Activated CD8-positive, alpha-beta T cell treated with anti-CD3 and anti-CD28 coated beads for 36 hours (primary cell): ENCODE measurements at places on chromosomes 5 and 9.

DNA sequence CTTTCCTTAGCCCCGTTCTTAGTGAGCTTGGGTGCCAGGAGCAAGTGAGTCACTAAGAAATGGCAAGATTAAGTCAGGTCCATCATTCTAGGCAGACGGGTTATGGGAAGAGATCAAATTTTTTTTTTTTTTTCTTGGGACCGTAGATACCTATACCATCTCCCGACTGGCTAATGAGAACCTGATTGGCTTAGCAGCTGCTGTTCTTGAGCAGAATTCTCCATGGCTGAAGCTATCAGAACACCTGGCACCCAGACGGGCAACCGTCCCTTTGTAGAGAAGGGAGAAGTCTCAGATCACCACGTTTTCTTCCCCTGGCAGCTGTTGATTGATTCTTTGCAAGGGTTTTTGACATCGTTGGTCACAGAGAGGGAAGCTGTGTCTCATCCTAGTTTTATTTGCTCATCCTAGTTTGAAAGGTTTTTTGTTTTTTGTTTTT, 78.6 kb downstream of the AOPEP start:
- peaks cover 30% of the 10 kb centered on the region for H3K4me1 ChIP-seq
- H3K4me3 ChIP-seq, result no peak overlapping the region
- DNase-seq, result no peak

DNA sequence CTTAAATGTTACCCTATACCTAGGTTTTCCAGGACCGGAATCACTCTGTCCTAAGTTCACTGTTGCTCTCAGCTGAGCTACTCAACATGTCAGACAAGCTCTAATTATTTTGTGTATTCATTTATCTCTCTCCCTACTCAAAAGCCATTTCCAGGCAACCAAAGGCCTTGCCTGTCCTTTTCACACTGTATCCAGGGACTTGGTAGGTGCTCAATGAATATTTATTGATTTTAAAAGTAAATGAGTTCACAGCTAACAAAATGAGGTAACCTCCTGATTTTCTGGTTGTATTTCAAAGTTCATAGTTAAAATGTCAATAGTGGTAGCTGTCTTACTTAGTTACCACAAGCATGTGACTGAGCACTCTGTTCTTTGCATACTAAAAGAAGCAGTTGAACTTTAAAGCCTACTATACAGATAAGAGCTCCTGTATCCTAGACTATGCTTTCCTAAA, 522.2 kb downstream of the ACTL7B start:
- no peaks in the 10 kb centered on the region for H3K4me1 ChIP-seq
- DNase-seq, result no peak
- no peak overlapping the region for H3K27ac ChIP-seq
- H3K4me3 ChIP-seq, result no peak overlapping the region

DNA sequence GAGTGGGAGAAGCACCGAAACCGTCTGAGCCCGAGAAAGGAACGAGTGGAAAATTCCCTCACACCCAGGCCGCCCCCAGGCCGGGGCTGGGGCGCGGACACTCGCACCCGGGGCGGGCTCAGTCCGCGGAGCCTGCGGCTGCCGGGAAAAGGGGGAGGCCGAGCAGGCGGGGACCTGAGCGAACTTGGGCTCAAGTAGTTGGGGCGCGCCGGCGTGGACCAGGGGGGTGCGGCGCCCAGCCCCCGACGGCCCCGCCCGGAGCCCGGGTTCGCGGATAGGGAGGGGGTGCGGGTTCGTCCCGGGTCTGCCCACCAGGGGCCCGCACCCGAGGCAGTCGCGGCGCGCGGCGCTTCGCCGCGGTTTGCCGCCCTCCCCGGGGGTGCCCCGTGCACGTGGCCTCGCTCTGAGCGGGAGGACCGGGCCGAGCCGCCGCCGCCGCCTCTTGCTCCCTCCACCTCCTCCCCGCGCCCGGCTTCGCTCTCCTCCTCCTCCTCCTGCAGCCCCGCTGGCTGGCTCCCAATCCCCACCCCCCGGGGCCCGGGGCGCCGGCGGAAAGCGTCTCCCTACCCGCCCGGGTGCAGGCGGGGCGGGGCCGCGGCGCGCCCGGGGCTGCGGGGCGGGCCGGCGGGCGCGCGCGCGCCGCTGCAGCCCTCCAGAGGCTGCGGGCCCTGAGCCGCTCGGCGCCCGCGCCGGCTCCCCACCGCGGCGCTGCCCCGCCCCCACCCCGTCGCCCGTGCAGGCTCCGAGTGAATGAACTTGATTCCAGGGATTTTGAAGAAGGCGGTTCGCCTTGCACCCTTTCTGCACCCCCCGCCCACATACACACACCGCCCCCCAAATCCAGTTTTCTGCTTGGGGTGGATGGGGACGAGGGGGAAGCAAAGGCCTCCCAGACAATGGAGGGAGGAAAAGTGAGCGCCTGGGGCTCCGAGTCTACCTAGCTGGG, 1.3 kb upstream of the NFIB start:
- peaks cover 5% of the 10 kb centered on the region for H3K36me3 ChIP-seq
- peaks cover 51% of the 10 kb centered on the region for H3K27me3 ChIP-seq
- peaks cover 21% of the 10 kb centered on the region for H3K4me1 ChIP-seq
- no peak for DNase-seq

- peak overlapping the region; percentile 87 for H3K4me3 ChIP-seq
- no peak for DNase-seq
- H3K36me3 ChIP-seq, result peaks cover 16% of the 10 kb centered on the region
- H3K4me1 ChIP-seq, result peaks cover 51% of the 10 kb centered on the region
These were observed 2.4 kb upstream of the CHD1 start for GRCh38 chr5:98930972-98931762.

DNA sequence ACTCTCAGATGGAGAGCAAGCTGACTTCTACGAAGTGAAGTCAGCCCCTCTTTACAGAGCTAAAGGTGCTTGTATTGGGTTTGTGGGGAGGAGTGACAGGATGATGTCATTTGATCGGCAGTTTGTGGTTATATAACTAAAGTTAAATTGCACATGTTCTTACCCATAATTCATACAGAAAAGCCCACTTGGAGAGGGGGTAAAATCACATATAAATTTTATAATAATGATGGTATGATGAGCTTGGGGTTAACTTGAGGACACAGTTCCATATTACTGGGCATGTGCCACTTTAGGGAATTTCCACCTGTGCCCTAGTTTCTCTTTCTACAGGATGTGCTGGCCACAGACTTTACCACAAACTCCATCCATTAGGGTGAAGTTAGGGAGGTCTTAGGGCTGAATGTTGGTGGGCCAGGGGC, 1178.6 kb upstream of the CDH9 start:
- no peak for DNase-seq
- no peak overlapping the region for H3K4me3 ChIP-seq
- no peaks in the 10 kb centered on the region for H3K27me3 ChIP-seq
- no peak overlapping the region for H3K27ac ChIP-seq
- no peaks in the 10 kb centered on the region for H3K36me3 ChIP-seq

DNA sequence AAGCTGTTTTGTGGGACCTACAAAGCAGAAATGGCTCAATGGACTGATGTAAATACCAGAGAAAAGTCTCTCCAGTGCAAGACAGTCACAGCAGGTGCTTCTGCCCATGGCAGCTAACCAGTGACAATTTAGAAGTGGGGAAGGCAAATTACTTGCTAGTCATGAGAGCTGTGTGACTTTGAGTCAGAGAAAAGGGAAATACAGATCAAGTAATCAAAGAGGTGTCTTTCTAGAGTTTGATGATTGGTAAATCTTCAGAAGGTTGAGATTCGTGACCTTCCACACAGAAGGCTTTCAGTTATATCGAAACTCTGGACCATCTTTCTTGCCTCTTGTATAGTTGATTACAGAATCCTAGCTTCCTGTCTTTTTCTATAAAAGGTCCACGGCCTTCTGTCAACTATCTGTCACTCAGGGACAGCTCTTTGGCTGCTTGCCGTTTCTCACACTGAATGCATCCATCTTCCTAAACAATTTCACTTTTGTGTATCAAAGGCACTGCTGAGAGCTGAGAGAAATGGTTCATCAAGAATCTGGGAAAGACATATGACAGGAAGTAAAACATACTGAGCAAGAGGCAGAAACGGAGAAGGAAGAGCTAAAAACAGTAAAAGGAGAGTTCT, 993.9 kb upstream of the ACO1 start:
- H3K4me1 ChIP-seq, result peaks cover 12% of the 10 kb centered on the region
- no peaks in the 10 kb centered on the region for H3K36me3 ChIP-seq
- DNase-seq, result no peak
- H3K27ac ChIP-seq, result peak overlapping the region; percentile 4
- H3K4me3 ChIP-seq, result no peak overlapping the region
- no peaks in the 10 kb centered on the region for H3K27me3 ChIP-seq

DNA sequence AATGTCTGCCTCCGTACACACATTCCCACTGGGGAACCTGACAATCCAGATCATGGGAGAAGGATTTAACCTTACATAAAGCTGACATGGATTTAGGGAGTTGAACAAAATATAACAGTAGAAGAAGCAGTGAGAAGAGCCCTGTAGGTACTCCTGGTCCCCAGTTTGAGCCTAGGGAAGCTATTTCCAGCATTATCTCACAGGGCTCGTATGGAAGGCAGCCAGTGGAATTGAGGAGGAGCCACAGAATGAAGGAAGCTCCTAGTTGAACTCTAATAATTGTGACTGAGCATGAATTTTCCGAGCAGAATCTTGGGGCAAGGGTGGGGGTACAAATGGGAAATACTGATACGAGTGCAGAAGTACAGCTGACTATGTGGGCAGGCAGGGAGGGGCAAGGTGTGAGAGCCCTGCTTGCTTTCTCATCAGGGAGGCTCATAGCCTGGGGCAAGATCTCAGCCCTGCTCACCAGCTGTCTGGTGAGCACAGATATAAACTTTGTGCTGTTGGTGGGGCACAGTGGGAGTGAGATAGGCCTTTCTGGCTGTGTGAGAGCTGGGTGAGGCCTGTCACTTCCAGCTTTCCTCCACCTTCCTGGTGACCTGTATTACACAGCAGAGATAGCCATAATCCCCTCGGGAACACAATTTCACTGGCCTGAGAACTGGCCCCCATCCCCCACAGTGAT, 290.7 kb upstream of the IL12B start:
- no peak overlapping the region for H3K4me3 ChIP-seq
- peaks cover 10% of the 10 kb centered on the region for H3K27me3 ChIP-seq

GRCh38 chr5:174520420-174521396, 203.7 kb upstream of the MSX2 start:
- DNase-seq, result no peak
- H3K4me3 ChIP-seq, result no peak overlapping the region
- no peaks in the 10 kb centered on the region for H3K4me1 ChIP-seq
- H3K27ac ChIP-seq, result no peak overlapping the region
- peaks cover 8% of the 10 kb centered on the region for H3K27me3 ChIP-seq
- no peaks in the 10 kb centered on the region for H3K36me3 ChIP-seq

DNA sequence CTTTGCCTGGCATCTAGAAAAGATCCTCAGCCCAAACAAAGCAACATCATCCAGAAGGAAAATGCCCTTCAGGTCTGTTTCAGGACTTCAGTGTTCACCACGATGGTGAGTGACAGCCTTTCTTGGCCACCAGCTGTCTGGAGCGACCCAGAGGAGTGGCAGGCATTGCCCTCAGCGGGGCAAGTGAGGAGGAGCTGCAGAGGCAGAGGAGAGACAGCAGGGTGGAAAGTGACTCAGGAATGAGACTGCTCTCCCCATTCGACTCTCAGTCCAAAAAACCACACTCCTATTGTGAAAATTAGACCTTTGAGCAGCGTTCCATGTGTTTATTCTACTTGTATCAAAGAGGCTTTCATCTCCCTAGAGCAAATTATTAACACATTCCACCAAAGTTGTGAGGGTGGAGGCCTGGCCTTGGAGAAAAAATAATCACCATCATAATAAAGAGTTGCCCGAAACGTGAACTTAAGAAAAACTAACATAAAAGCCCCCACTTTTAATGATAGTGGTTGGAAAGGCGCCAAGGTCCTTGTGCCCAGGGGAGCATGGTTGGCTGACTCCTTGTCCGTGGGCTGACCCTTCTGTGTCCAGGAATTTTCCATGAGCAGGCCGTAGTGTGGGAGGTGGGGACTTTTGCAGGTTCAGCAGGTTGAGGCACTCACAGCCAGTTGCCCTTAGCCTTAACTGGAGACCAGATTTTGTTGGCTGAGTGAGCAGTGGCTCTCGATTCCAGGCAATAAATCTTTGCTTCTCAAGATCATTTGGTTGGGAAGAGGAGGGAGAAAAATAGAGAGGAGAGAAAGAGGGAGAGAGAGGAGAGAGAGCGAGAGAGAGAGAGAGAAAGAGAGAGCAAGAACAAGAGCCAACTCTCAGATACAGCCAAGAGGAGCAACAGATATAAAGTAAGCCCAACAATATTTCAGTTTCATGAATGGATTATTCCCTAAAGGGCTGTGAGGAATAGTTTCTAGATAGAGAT, 125.9 kb upstream of the ANKRD55 start:
- no peak overlapping the region for H3K4me3 ChIP-seq
- peaks cover 2% of the 10 kb centered on the region for H3K27me3 ChIP-seq
- no peak overlapping the region for H3K27ac ChIP-seq
- no peak for DNase-seq

DNA sequence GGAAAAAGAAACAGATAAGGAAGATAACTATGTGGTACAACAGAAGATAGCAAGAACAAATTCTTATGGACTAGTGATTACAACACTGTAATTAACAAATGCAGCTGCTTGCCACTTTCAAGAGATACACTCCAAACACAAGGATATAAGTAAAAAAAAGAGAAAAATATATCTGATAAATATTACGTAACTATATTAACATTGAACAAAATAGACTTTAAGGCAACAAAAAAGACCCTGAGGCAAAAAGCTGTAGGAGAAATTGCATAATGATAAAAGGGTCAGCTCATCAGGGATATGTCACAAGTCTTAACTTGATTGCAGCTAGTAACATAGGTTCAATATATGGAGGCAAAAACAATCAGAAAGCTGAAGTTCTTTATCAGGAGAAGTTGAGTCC, 51.3 kb upstream of the RNF130 start:
- no peak for DNase-seq
- H3K27ac ChIP-seq, result no peak overlapping the region
- no peaks in the 10 kb centered on the region for H3K4me1 ChIP-seq
- H3K27me3 ChIP-seq, result peaks cover 16% of the 10 kb centered on the region
- no peak overlapping the region for H3K4me3 ChIP-seq
